ENCODE measurements at places on chromosomes 6 and 20.

- DNase-seq, result no peak
Measured at GRCh38 chr20:34964486-34964885, 8.8 kb downstream of the MYH7B start.

- DNase-seq, result no peak
Measured at GRCh38 chr6:120373185-120373584, 961.1 kb downstream of the TBC1D32 start.

DNA sequence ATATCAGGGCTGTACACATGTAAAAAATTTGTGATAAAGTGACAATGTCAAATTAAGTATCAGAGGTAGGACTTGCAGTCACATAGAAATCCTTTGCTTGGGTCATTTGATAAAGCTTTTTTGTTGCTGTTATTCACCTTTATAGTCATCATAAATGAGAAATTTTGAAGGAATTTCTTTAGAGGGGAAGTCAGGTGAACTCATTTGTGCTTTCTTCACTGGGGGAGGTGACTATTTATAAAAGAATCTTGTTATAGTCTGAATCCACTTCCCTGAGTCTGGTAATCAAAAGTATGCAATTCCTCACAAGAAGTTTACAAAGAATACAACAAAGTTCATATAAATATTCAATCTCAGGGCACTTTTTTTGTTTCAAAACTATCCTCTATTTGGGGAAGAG is 47.7 kb downstream of the FRK start:
- DNase-seq, result no peak

DNA sequence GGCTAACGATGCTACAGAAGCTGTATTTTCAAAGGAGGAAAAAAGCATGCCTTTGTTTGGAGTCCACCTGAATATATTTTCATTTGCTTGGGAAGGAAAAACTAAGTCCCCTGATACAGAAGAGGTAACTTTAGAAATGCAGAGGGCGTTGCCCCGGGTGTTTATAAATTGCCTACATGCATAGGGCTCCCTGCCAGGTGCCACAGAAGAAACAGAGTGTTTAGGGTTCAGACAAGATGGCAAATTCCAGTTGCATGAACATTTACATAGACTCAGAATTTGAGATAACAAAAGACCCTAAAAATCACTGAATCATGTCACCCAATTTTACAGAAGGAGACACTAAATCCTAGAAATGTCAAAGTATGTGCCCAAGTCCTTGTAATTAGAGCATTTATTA is 19.9 kb downstream of the RIN2 start:
- DNase-seq, result no peak

DNA sequence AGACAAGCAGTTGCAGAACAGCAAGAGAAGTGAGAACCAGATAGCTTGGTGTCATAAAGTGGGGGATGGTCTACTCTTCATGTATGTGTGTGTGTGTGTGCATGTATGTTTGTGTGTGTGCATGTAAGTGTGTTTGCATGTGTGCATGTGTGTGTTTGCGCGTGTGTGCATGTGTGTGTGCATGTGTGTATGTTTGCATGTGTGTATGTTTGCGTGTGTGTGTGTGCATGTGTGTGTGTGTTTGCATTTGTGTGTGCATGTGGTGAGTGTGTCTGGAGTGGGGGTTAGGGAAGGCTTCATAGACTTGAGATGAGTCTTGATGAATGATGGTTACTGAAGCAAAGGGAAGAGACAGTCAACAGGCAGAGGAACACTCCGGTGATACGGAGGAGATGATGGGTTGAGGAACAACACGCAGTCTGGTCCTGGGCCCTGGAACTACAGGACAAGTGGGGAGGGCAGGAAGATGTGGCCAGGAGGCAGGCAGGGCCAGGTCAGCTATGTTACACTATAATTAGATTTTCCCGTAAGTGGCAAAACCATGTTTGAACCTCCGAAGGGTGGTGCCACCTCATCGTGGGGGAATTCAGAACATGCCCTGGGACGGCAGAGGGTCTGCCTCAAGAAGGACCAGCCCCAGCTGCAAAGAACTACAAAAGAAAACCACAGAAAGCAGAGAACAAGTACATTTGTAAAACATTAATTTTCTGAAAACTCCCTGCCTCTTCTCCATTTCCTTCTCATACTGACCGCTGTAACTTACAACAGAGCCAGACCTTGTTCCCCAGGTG is 38.7 kb upstream of the PDE10A start:
- no peak for DNase-seq

GRCh38 chr6:80465513-80465912 is 359.0 kb downstream of the BCKDHB start:
- DNase-seq, result no peak

GRCh38 chr6:15359335-15359862 is 113.5 kb downstream of the JARID2 start:
- peak; percentile 80 for DNase-seq

DNA sequence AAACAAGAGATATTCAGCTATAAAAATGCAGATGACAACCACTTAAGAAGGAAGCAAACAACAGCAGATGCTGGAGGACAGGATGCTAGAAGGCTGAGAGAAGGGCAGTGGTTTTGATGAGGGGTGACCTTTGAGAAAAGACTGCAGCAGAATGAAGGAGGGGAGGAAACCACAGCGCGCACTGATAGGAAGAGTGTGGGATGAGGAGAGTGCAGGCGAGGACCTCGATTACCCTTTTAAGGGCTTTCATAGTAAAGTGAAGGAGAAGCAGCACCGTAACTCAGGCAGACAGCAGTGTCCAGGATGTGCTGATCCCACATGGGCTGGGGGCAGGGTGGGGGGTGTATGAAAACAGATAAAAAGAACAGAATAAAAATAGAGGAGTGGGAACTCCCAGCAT is 19.2 kb downstream of the ZBTB2 start:
- no peak for DNase-seq

DNA sequence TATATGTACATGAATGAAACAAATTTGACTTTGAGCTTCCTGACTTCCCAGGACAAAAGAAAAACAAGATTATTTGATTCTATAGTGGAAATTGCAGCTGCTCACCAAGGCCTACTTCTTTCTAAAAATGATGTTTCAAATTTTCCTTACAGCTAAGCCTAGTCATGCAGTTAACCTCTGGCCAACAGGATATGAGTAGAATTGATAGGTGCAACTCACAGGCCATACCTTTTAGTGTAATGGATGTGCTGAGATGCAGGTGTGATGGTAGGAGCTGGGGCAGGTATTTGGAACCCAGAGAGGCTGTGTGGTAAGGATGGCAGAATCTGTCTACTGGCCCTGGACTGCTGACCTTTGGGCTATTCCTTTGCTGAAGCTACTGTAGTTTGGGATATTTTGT is 230.9 kb upstream of the PREP start:
- no peak for DNase-seq

DNA sequence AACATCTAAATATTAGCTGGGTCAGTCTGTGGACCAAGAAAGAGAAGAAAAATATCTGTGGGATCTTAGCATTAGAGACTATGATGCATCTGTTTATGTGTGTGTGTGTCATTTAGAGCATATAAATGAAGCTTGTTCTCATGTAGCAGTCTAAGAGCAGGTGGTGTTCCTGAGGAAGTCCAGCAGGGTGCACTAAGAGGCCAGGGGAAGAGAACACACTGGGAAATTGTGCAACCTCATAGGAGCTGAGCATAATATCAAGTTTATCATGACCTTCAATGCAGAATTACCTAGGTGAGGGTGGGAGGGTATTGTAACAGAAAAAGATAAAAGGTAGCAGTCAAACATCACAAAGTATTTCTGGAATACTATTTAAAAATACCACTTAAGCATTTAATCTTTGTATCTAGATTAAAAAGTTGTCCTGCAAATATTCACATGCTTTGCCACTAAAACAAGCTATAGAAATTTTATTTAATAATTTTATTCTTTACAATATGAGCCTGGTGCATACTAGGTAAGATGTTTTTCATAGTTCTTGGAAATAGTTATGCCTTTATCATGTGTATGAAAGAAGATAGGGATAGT is 80.5 kb downstream of the SMPDL3A start:
- peak; percentile 50 for DNase-seq

DNA sequence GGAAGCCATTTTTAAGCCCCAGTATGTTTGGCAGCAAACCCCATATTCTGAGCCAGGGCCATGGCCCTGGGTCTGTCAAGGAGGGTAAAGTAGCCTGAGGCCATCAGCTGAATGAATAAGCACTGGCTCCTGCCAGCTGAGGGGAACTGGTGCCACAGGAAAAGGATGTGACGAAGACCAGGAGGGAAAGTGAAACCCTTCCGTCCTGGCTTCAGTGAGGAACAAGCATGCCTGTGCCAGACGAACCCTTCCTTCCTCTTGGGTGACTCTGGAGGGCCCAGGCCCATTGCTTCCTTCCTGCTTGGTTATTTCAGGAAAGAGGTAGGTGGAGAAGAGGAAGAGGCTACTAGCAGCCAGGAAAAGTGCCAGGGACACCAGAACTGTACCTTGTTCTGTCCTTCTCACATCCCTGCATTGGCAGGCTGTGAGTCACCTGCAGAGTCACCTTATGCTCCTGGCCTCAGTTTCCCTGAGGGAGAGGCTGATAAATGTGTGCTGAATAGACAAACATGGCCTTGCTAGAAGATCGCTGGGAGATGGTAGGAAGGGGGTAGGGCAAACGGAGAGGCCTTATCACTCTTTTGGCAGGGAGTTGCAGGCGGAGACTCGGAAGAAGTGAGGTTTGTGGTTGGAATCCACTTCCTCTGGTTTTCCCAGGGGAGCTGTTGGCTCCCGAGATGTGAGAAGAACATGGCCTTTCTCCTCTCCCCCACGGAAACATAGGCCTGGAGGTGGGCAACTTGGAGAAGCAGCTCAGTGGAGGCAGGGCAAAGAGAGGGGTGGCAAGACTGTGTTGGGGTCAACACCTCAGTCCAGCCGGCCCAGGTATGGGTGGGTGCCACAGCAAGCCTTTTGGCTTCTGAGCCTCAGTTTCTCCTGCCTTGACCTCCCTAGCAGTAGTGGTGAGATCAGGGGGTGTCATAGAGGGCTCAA is 37.4 kb downstream of the COX4I2 start:
- peak; percentile 84 for DNase-seq

- no peak for DNase-seq
Measured at GRCh38 chr6:157715728-157716164, 107.3 kb upstream of the SNX9 start.

DNA sequence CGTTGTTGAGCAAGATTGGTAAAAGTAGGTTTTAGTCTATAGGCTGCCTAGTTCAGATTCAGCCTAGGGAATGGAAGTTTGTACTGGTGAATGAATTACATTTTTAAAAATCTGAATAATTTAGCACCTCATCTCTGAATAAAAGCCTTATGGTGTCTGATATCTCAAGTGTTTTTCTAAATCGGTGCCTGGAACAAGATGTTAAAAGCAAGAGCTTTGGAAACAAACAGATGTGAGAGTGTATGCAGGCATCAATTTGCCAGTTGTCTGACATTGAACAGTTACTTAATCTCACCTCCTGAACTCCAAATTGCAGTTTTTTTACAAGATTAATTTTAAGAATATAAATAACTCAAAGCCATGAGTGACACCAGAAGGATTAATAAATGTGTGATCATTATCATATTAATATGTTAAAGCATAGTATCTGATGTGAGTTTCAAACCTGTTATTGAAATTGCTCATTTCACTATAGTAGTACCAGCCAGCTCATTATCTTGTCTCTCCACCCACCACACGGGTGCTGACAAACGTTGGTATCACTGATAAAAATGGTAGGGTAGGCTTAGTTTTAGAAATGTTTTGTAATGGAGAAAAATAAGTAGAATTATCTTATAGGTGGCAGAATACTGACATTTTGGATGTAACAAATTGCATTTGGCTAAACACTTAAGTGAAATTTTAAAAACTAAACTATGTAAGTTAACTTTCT is 157.3 kb downstream of the FAM83B start:
- no peak for DNase-seq

DNA sequence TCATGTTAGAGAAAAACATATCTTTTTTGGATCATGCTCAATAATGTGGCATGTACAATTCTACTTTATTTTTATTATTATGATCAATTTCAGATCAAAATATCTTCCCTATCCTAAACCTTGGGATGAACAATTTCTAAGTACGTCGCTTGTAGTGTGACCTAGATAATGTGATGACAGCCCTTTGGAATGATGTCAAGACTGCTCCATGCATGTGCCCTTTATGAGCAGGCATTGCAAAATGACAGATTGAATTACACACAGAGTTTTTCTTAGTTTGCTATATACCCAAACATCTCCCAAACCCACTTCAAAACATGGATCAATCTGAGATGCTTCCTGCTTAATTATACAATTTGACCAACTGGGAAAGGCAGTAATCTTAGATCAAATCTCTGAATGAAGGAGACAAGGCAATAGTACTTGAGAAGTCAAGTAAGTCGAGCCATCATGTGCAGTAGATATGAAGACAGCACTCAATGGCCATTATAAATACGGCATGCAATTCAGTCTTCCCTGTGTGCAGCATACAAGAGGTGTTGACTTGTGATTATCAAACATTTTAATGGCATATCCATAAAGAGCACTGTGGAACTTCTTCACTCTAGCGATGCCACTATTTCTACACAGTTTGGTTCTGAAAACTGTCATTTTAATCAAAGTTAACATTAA is 294.8 kb downstream of the RNF144B start:
- DNase-seq, result no peak

- DNase-seq, result no peak
Measured at GRCh38 chr6:113120224-113120581, 736.9 kb upstream of the MARCKS start.

GRCh38 chr6:116533233-116533957 is 12.1 kb downstream of the TRAPPC3L start:
- no peak for DNase-seq

DNA sequence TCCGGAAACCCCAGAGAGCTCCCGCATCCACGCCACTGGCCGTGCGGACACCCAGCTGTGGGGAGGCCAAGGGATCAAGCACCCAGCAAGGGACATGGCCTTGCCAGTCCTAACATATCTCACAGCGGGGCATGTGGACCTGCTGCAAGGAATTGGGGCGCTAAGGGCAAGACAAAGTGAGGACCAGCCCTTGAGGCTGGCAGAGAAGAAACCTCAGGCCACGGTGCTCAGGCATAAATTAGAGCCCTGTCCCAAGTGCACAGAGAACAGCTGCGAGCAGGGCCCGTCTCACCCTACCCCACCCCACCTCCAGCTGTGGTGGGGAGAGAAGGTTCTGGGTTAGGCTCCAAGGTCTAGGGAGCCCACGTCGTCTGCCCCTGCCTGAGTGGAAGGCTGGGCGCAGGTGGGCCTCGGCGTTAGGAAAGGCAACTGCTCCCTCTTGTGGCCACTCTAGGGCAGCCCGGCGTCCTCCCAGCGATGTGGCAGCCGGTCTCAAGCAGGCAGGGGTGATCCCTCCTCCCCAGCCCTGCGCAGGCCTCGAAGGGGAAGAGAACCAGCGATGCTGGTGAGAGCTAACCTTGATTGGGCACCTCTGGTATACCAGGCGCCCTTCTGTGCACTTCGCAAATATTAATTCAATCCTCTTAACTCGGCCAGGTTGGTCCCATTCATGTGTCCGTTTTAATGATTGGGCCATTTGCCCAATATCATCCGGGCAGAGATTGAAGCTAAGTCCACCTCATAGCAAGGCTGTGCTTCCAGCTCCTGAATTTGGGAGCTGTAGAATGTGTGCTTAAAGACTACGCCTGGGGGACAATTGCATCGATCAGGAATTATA is 235.8 kb downstream of the NFATC2 start:
- peak; percentile 73 for DNase-seq

Data from GM12865 (cell line).